ENCODE measurements at places on chromosomes 16 and 17.

- DNase-seq, result no peak
These were observed 43.3 kb upstream of the ULK2 start for GRCh38 chr17:19911033-19911432.

DNA sequence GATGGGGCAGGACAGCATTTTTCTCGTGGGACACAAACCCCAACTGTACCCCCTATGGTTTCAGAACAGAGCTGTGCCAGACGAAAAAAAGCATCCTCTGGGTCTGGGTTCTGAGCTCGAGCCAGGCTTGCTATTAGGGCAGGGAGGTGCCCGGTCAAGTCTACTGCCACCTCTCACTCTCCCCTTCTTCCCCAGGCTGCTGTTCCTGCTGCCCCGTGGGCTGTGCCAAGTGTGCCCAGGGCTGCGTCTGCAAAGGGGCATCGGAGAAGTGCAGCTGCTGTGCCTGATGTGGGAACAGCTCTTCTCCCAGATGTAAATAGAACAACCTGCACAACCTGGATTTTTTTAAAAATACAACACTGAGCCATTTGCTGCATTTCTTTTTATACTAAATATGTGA is 1.1 kb downstream of the MT1E start:
- no peak for DNase-seq

DNA sequence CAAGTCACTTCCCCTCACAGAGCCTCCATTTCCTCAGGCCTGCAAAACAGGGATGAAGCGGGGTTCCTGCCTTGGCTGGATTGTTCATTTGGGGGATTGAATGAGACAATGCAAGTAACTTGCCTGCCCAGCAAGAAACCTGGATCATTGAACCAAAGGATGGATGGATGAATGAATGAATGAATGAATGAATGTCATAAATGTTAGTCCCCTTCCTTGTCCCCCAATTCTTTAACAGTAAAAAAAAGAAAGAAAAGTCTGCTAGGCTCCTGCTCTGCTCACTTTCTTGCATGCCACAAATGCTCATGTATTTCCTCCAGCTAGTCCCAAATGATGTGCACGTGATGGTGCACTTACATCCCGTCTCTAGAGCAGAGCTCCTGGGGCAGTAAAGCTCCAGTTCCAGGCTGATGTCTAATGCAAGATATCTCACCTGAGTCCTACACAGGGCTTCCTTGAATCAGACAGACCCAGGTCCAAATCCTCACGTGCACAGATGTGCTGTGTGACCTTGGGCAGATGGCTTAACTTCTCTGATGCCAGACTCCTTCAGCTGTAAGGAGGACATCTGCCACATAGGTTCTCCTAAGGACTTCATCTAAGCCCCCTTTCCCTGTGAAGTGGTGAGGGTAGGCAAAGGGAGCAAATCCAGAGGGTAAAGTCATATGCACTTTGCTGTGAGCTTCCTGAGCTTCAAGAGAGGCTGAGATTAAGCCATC is 45.5 kb downstream of the C16orf82 start:
- no peak for DNase-seq

DNA sequence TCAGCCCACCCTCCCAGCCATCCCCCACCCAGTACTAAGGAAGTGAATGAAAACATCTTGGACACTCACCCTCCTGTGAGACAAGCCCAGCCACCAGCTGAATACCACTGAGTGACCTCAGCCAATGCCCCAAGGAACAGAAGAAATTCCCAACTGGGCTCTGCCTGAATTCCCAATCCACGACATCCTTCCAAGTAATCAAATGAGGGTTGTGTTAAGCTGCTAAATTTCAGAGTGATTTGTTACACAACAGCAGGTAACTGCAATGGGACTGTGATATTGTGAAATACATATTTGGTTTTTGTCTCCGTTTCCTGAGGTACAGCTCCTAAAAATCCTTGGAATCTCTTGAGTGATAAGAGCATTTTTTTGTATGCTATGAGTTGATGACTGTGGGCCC is 578.7 kb upstream of the CDH11 start:
- DNase-seq, result no peak

DNA sequence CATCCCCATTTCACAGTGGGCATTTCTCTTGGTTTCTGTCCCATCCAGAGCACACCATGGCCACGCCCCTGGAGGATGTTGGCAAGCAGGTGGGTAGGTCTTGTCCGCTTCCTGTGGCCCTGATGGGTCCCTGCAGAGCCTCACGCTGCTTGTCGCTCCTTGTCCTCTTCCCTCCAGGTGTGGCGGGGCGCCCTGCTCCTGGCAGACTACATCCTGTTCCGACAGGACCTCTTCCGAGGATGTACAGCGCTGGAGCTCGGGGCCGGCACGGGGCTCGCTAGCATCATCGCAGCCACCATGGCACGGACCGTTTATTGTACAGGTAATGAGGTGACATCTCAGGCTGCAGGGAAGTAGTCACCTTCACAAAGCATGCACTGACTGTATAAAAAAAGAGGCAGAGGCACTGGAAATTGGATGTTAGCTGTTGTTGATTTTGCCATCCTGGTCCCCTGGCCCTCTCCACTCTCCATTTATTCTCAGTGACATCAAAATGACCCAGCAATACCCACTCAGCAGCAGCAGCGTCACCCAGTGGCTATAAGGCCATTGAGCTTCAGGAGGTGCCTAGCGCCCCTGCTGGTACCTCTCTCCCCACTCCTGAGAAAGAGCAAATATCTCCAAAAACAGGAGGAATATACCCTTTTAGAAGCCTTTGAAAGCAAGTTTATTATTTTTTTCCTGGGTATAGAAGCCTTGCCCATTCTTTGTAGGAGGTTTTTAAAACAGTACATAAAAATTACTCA is 13.7 kb downstream of the METTL22 start:
- no peak for DNase-seq

DNA sequence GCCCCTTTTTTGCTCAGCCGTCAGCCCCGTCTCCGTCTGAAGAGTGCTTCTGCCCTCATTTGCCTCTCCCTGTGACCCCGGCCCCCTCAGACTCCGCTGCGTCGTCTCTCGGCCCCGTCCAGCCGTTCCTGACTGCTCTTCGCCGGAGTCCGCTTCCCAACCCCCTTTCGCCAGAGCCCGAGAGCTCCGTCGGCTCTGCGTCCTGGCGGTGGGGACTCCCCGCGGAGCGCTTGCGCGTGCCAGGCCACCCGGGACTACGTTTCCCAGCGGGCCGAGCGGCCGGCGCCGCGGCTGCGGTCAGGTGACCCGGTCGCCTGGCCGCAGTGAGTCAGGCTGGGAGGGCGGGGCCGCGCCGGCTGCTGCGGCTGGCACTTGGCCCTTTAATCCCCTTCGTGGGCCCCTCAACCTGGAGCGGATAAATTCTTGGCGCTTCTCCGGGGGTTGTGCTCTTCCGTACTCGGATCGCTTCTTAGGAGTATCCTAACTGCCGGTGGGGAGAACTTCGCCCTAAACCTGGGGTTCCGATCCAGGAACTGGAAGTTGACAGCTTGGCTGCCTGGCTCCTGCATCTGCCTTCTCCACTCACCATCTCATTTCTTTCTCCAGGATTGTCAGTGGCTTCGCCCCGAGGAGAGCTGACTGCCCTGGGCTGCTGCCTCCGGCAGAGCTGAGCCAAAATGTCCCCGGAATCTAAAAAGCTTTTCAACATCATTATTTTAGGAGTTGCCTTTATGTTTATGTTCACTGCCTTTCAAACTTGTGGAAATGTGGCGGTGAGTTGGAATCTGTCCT is at the start of gene MFSD11:
Gene MFSD11 (plus strand): TSS at position 444 of the 792 bp plus-strand sequence. CDS start 234 bp downstream, at position 678.
- DNase-seq, result peak; percentile 94

DNA sequence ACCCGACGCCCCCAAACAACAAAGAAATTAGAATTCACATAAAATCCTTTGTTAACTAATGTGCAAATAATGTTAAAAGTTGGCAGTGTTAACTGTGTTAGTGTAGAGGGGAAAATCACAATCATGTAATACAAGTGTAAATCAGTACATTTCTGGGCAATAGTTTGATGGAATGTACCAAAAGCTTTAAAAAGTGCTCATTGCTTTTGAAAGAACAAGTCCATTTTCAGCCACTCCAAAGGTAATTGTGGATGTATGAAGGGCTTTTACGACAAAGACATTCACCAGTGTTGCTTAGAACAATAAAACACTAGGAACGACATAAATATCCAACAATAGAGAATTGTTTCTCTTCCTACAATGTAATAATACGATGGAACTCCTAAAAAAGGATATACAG is 9.1 kb downstream of the GLOD4 start:
- DNase-seq, result no peak

DNA sequence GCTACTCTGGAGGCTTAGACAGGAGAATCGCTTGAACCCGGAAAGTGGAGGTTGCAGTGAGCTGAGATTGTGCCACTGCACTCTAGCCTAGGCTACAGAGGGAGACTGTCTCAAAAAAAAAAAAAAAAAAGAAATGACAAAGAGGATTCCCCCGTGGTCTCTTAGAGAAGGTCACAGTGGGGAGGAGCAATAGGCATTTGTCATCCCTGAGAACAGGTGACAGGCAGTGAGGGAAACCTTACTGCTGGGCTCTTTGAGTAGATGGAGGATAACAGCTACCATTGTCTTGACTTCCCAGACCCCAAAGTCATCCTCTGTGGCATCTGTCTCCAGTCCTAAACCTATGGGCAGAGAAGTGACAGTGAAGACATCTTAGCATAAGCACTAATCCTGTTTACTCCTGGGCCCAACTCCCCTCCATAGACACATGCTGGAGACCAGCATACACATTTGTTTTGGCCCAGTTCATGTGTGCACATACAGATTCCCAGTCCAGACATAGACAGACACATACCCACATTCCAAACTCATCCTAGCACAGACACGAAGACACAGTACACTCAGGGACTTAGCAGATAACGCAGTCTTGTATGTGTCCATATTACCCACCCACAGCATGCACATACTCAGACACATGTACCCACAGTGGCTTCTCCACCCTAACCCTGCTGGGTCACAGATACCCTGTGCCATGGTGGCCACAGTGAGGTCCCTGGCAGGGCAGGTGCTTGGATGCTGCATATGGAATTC is 2.7 kb downstream of the ESRP2 start:
- DNase-seq, result no peak

DNA sequence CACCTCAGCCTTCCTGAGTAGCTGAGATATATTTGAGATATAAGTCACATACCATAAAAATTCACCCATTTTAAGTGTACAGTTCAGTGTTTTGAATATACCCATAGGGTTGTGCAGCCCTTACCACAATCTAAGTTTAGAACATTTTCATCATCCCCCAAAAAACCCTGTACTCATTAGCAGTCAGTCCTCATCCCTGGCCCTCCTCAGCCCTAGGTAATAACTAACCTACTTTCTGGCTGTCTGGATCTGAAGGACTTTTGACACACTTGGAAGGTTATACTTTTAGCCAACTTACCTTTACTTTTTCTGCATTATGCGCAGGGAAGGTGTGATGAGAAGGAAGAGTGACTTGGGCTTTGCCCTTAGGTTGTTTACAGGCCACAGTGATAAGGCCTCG is 4.0 kb upstream of the PLEKHG4 start:
- no peak for DNase-seq

GRCh38 chr17:15321556-15322251 is 19.7 kb downstream of the TEKT3 start:
- DNase-seq, result no peak

- peak; percentile 91 for DNase-seq
These were observed 13.2 kb upstream of the HEATR6 start for GRCh38 chr17:60091908-60092331.

DNA sequence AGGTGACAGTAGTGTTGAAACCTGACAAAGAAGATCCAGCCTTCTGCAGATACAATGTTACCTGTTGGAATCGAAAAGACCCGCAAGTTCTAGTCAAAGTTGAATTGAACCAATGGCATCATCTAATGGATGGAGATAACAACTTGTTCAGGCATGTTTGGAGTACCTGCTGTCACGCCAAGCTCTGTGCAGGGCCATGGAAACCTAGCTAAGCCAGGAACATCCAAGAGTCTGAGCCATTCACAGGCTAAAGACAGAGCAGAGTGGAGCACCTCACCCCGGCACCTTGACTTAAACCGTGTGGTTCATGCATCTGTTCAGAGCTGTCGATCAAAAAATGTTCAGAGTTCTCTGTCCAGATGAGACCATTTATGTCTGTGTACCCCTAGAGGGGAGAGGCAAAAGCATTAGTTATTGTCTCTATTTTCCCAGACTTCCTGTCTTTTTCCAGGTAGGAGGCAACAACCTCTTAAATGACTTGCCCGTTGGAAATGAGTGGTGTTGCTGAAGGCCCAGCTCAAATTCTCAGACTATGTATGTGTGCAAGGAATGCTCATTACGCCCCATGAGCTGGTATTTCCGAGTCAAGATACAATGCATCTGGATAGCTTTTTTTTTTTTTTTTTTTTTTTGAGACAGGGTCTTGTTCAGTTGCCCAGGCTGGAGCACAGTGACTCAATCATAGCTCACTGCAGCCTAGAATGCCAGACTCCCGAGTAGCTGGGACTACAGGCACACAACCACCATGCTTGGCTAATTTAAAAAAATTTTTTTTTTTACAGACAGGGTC is 44.9 kb upstream of the XYLT1 start:
- no peak for DNase-seq

- DNase-seq, result peak; percentile 18
These were observed 33.7 kb upstream of the KDM8 start for GRCh38 chr16:27169511-27170071.

DNA sequence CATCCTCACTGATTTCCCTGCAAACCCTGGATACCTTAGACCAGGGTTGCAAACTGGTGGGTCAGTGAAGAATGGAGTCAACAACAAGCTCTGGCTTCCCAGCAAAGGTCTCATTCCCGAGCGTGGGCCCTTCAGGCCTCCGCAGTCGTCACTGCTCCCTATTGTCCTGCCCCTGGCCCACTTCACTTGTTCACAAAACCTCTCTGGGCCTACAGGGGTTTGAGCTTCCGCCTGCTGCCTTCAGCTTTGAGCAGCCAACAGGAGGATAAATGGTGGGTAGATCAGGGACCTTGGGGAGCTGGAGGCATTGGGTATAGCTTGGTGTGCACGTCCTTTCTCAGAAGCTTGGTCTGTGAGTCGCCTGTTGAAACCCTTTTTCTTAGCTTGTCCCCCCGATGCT is 148.8 kb downstream of the KATNIP start:
- DNase-seq, result no peak

GRCh38 chr17:12744298-12744697 is 45.0 kb upstream of the ARHGAP44 start:
- DNase-seq, result no peak

GRCh38 chr17:74840989-74841666 is 18.6 kb downstream of the GRIN2C start:
- peak; percentile 72 for DNase-seq

GRCh38 chr16:69404275-69404805 is 18.5 kb upstream of the TERF2 start:
- DNase-seq, result no peak

DNA sequence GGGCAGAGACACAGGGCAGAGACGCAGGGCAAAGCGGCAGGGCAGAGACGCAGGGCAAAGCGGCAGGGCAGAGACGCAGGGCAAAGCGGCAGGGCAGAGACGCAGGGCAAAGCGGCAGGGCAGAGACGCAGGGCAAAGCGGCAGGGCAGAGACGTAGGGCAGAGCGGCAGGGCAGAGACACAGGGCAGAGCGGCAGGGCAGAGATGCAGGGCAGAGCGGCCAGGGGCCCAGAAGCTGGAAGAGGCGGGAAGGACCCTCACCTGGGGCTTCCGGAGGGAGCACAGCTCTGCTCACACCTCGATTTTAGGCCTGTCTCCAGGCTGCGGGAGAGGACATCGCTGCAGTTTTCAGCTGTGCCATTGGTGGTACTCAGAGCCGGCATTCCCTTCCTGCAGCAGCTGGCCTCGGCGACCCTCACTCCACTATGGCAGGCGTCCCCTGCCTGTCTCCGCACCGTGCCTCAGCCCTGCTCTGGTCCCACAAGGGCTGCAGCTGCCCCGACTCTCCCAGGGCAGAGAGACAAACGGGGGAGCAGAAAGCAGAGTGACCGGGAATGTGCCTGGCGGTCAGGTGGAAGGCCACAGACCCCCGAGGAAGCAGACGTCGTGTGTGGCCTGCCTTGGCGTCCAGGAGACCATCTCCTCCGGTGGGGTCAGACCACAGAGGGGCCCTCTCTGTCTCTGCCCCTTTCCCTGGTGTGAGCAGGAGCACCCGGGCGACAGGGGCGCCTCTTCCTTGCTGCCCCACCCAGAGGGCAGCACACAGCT is 29.9 kb downstream of the SOX8 start:
- DNase-seq, result no peak
